ENCODE measurements at places on chromosomes 3 and 15. TPM values are rescaled to one million over a fixed set of nuclear protein-coding genes. Genes with fewer than 3 reads are reported as not detected.
A peak's percentile ranks its signal among the peaks of the same experiment; 100 is the strongest.

- no peak for DNase-seq
- H3K27ac ChIP-seq: peak overlapping the region; percentile 94
- no peaks in the 10 kb centered on the region for H3K27me3 ChIP-seq
- H3K36me3 ChIP-seq: peaks cover 16% of the 10 kb centered on the region
- H3K4me3 ChIP-seq: peak overlapping the region; percentile 95
- H3K4me1 ChIP-seq: peaks cover 14% of the 10 kb centered on the region
Measured at GRCh38 chr3:9649791-9650521, 651 bp downstream of the MTMR14 start.

- no peak overlapping the region for H3K27ac ChIP-seq
- DNase-seq: no peak
- H3K4me3 ChIP-seq: no peak overlapping the region
- H3K27me3 ChIP-seq: peaks cover 27% of the 10 kb centered on the region
Measured at GRCh38 chr3:13149330-13150108, 76.3 kb upstream of the IQSEC1 start.

DNA sequence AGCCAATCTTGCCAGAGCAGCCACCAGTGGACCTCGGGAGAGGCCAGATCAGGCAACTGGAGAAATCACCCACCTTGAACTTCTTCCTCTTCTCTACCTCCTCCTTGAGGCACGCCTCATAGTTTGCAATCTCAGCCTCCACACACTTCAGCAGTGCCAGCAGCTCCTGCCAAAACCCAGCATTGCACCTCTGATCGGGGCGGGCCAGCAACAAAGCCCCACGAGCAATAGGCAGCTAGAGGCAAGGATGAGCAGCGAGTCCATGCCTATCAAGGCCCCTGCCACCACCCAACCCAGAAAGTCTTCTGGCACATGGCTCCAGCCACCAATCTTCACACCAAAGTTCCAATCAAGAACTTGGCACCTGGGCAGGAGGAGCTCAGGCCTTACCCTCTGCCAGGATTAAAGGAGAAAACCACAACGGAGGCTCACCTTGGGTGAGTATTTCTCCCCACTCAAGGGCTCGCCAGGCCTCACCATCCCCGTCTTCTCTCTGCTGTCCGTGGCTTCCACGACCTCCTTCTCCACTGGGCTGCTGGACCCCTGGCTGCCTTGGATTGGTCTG, 42.1 kb downstream of the SEMA3G start:
- H3K27me3 ChIP-seq: no peaks in the 10 kb centered on the region
- H3K4me3 ChIP-seq: no peak overlapping the region
- no peak for DNase-seq
- H3K27ac ChIP-seq: no peak overlapping the region

The GRIP2 gene
- total RNA-seq: 1.0 TPM

The GPR62 gene
- total RNA-seq: 0.36 TPM

The ST3GAL6 gene
- 11.1 TPM for total RNA-seq
